ENCODE measurements at places on chromosomes 4 and X.

DNA sequence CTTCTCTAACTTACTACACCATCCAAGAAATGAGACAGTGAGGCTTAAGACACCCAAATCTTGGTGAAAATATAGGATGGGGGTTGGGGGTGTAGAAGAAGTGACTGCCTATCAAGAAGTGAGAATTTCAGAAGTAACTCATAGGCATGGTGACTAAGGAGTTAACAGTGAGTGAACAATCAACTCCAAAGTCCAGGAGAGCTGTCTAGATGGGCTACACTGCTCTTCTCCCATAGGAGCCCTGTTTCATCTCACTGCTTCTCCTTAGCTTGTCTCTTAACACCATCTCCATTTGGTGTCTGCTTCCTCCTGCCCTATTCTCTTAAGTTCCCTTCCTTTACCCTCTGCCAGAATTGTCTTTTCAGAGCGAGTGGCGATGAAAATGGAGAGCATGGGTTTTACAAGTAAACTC, 22.7 kb downstream of the FABP2 start:
- DNase-seq, result no peak

GRCh38 chr4:56656346-56656643, 24.8 kb downstream of the HOPX start:
- DNase-seq, result no peak

DNA sequence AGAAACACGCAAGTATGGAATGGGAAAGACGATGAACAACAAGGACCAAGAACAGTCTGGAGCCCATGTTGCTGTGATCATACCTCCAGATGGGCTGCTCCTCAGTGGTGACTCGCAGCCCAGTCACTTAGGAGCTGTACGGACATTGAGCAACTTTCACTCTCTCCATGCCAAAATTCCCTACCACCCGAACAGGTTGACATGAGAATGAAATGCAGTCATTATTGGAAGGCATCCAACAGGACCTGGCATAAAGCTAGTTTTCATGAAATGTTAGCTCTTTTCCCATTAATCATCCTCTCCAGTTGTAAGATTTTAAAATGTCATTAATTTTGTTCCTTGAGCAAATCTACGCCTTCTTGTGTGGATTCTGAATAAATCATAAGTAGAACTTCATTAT, 82.7 kb upstream of the GPM6B start:
- DNase-seq, result peak; percentile 69

- peak; percentile 38 for DNase-seq
Measured at GRCh38 chr4:5238173-5238572, 186.9 kb downstream of the STK32B start.

DNA sequence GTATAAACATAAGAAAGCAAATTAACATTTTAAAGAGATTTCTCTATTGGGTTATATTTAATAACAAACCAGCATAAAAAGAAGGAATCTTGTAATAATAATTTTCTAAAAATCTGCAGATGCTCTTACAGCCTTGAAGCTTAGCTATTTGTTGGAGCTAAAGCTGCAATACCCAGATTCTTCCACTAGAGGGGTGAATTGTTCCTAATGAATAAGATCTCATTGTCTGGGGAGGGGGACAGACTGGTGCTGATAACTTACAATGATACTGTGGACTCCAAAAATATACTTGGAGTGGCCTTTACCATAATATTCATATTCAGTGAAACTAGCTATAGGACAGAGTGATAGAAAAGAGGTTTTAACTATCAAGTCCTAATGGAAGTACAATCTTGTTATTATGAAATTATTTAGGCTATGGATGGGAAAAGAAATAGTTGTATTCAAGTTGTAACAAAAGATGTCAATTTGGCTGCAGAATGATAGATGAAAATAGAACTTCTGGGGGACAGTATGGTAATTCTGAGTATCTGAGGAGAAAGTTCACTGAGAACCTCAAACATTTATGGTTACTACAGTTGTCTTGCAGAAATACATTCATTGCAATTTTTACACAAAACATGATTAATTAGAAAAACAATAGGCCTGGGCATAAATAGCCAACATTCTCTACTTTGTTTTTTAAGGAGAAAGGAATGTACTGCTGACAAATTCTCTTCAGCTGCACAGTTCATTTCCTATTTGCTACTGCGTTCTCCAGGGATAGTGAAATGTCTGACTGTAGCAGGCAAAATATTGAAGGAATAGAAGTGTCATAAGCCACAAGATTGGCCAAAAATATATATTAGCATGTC, 443.3 kb downstream of the GBA3 start:
- no peak for DNase-seq

DNA sequence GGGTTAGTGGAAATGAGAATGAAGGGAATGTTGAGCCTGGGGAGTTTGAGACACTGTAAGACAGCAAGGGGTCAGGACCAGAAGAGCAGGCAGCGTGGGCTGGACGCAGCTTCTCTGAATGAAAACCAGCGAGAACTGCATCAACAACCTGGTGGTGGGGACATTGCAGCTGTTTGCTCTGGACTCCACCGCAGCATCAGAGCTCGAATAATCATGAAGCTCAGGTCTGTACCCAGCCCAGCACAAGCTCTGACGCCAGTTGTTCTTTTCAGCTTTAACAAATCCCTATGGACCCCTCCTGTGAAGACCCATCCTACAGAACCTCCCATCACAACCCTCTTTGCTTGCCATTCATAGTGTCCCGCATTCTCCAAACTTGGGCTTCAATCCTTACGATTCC, 106.8 kb upstream of the PNPLA4 start:
- DNase-seq, result no peak

DNA sequence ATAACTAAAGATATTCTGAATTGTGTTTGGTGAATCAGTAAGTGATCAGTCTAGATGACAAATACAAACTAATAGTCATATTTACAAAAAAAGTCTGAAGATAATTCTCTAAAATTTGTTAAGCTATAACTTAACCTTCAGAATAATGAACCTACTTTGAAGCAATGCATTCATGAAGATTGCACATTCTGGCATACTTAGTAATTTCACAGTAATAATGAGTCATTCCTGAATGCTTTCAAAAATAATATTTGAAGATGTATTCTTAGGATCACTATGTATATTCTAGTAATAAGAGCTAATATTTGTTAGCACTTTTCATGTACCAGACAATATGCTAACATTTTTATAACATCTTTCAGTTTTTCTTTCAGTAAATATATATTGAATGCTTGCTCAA, 756.7 kb upstream of the SLIT2 start:
- DNase-seq, result no peak

- DNase-seq, result no peak
Measured at GRCh38 chrX:67601771-67602170, 58.0 kb downstream of the AR start.

DNA sequence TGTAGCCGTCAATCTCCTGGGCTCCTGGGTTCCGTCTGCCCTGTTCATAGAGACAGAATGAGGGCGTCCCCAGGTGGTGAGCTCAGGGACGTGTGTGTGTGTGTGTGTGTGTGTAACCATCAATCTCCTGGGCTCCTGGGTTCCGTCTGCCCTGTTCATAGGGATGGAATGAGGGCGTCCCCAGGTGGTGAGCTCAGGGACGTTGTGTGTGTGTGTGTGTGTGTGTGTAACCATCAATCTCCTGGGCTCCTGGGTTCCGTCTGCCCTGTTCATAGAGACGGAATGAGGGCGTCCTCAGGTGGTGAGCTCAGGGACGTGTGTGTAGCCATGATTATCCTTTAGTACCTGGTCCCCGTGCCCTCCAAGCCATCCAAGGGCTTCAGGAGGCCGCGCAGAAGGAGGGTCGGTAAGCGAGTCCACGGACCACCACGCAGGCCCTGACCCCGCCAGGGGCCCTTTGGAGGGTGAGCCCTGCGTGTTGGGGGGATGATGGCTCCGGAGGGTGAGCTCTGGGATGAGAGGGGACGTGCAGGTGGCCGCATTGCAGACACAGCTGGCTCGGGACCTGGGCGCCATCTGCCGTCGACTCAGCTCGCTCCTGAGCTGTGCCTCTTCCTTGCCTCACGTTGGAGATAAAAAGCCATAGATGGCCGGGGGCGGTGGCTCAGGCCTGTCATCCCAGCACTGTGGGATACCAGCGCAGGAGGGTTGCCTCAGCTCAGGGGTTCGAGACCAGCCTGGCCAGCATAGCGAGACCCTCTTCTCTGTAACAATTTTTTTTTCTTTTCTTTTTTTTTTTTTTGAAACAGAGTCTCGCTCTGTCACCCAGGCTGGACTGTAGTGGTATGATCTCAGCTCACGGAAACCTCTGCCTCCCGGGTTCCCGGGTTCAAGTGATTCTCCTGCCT, 5.4 kb upstream of the GTPBP6 start:
- DNase-seq, result peak; percentile 17

DNA sequence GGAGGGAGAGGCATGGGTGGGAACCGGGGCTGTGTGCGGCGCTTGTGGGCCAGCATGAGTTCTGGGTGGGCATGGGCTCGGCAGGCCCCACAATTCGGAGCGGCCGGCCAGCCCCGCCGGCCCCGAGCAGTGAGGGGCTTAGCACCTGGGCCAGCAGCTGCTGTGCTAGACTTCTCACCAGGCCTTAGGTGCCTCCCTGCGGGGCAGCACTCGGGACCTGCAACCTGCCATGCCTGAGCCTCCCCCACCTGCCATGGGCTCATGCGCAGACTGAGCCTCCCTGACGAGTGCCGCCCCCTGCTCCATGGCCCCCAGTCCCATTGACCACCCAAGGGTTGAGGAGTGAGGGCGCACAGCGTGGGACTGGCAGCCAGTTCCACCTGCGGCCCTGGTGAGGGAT, 573.9 kb downstream of the TMA16 start:
- DNase-seq, result no peak

GRCh38 chr4:113288696-113289095, 239.2 kb downstream of the ANK2 start:
- no peak for DNase-seq

DNA sequence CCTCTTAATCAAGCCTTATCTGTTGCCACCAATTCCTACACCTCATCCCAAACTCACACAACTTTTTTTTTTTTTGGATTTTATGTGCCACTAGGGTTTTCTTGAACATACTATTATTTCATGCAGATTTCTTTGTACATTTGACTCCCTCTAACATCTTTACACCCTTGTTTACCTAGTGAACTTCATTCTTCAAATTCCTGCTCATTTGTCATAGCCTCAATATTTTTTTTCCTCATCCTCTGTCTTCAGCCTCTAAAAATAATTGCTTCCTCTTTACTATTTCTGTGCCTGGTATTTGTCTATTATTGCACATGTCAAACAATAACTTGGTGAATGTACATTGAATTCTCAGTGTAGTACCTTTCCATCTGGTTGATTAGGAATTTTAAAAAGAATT, 22.0 kb downstream of the NBDY start:
- no peak for DNase-seq

DNA sequence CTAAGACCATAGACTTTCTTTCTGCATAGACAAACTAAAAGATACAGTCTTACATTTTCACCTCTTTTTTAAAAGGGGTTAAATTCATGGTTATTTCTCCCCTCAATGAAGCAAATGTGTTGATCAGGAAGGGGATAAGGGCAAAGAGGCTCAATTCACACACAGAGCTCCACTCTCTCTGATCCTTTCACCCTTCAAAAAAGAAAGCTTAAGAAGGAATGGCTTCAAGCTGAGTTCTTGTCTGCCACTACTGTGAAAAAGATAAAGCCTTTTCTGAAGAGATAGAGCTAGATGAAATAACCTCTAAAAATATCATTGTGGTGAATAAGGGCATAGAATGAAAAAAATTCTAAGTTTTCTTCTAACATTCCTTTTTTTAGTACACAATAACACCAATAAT, 28.3 kb downstream of the SEPSECS start:
- DNase-seq, result no peak

GRCh38 chrX:19446397-19446796, 68.9 kb downstream of the MAP3K15 start:
- DNase-seq, result no peak

- no peak for DNase-seq
Measured at GRCh38 chrX:2902841-2903240, 26.3 kb downstream of the ARSD start.

- no peak for DNase-seq
Measured at GRCh38 chr4:31234901-31235300, 514.7 kb downstream of the PCDH7 start.

DNA sequence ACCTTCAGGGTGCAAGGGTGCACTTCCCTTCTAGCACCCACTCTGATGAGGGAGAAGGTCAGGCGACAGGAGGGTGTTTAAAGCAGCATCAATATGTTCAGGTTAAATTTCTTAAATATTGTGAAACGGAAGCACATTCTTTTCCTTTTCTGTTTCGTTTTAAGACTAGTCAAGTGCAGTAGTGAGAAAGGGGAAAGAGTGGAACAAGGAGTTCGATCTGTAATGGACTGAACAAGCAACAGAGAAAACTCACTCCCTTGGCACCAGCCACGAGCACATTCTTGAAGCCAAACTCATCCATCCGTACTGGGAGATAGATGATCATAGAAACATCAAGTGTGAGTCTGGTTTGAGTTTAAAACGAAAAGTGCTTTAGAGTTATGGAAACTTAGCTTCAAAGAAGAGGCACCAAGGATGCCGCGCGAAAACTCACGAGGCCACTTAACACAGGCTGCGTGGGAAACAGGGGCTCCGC, 815 bp downstream of the FAM53A start:
- peak; percentile 59 for DNase-seq

DNA sequence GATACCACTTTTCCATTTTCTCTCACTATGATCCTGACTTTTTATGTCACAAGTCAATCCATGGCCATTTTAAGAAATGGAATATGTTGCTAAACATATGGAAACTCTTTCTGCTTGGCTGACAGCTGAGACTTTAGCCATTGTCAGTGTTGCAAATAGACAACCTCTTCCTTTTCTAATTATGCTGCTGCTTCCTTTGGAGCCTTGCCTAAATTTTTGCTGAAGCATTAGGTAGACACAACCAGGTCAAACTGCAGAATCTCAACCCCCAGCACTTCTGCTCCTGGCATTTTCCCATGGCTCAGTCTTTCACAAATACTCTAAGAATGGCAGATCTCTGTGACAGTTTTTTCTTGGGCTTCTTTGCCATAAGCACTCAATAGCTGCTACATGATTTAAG, 543.3 kb downstream of the GRID2 start:
- no peak for DNase-seq

DNA sequence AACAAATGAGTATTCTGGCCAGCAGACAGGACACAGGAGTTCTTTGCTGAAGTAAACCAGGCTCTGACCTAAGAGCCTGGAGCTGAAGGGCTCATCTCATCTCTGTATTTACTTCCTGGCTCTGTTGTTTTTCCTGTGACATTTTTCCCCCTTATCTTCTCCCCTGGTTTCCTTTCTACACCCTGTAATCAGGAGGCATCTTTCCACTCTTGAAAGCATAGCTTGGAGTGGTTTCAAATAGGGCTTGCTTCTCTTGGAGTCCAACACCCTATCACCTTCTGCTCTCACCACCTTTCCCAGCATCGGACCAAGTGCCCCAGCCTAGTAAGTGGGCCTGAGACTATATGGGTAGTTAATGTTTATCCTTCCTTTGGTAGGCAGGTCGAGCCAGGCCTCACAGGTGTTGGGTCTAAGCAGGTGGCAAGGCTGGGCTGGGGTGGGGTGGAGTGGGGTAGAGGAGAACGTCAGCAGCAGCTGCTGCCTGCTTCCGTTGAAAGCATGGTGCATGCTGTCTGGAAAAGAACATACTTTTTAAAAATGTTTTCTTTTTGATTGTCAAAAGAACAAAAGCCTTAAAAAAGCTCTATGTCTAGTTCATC, 1.2 kb downstream of the DRP2 start:
- no peak for DNase-seq

GRCh38 chrX:136275553-136275952, 24.4 kb upstream of the MAP7D3 start:
- DNase-seq, result no peak

GRCh38 chr4:3226467-3226866, 22.5 kb upstream of the MSANTD1 start:
- no peak for DNase-seq

Measured in AG04449 (cell line).